ENCODE measurements at places on chromosomes 16 and 17.

GRCh38 chr17:55237841-55238178, 26.9 kb upstream of the HLF start:
- DNase-seq: no peak

DNA sequence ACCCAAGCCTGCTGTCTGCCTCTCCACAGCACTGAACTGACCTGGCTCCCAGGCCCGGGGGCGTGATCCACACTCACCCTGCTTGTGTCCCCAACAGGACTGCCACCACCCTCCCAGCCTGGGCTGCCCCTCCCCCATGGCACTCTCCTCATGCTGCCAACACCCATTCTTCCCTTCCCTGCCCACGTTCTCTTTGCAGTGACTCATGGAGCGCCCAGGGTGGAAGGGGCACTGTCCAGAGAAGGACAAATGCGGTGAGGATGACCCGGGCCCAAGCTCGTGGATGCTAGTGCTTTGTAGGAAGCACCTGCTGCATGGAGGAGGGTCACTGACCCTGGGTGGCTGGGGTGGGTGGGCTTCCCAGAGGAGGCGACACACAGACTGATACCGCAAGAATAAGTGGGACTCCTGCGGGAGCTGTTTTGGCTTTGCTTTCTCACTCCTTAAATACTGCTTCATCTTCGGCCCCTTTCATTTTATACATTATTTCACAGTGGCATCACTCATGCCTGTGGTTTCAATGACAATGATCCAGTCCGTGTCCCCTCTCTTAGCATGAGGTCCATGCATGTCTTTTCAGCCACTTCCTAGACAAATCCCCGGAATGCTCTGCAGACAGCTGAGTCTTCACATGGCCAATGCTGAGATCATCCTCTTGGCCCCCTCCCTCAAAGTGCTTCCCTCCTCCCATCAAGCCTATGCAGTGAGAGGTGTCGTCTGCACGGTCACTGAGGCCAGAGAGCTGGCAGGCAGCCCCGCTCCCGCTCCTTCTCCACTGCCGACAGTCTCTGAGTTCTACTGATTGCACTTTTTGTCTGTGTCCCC, 17.6 kb downstream of the CDK5R1 start:
- DNase-seq: no peak

- DNase-seq: no peak
These were observed 5.8 kb downstream of the CBLN1 start for GRCh38 chr16:49275870-49276269.

GRCh38 chr16:84726079-84726668, 26.4 kb downstream of the USP10 start:
- DNase-seq: peak; percentile 66
